ENCODE measurements at places on chromosomes 11 and 22. TPM values are rescaled to one million over a fixed set of nuclear protein-coding genes. Genes with fewer than 3 reads are reported as not detected.

GRCh38 chr11:70493891-70494290 is 95.6 kb downstream of the CTTN start:
- no peak overlapping the region for H3K4me3 ChIP-seq
- H3K36me3 ChIP-seq, result no peaks in the 10 kb centered on the region
- DNase-seq, result no peak
- no peaks in the 10 kb centered on the region for H3K4me1 ChIP-seq
- H3K27ac ChIP-seq, result no peak overlapping the region

GRCh38 chr22:39839917-39840510 is 53.5 kb downstream of the ENTHD1 start:
- peaks cover 30% of the 10 kb centered on the region for H3K27me3 ChIP-seq
- peak; percentile 79 for DNase-seq
- H3K4me1 ChIP-seq, result peaks cover 14% of the 10 kb centered on the region
- peaks cover 1% of the 10 kb centered on the region for H3K36me3 ChIP-seq

- H3K36me3 ChIP-seq, result no peaks in the 10 kb centered on the region
- no peak overlapping the region for H3K4me3 ChIP-seq
- DNase-seq, result no peak
- H3K27me3 ChIP-seq, result no peaks in the 10 kb centered on the region
These were observed 143.8 kb upstream of the DDI1 start for GRCh38 chr11:103892603-103893002.

DNA sequence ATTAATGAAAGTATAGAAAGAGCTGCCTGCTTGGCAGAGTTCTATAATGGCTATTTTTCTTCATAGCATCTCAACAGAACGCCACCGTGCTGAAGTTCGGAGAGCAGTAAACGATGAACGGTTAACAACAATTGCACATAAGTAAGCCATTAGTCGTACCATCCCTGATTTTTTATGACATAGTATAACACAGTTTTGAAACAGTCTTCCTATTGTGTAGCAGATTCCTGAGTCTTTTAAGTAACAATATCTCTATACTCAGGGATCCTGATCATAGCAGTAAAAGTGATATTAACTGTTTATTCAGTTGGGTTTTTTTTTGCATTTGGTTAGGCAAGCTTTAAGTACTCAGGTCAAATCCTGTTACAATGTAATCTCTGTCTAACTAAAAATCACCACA is 8.4 kb downstream of the EMSY start:
- H3K27ac ChIP-seq, result no peak overlapping the region
- peaks cover 7% of the 10 kb centered on the region for H3K4me1 ChIP-seq
- H3K4me3 ChIP-seq, result no peak overlapping the region
- H3K27me3 ChIP-seq, result no peaks in the 10 kb centered on the region
- no peak for DNase-seq
- peaks cover 34% of the 10 kb centered on the region for H3K36me3 ChIP-seq

SCARF2 gene
- total RNA-seq, result 0.54 TPM

GLB1L3 gene
- 4.1 TPM for total RNA-seq

CD248 gene
- 16.8 TPM for total RNA-seq

Data from activated CD8-positive, alpha-beta memory T cell treated with anti-CD3 and anti-CD28 coated beads, Interleukin-2, amount 10 ng/mL, durations not matched to agents 7 days and 5 days (primary cell).